Omental fat pad (tissue), 4 donors: ENCODE measurements at places on chromosomes 4 and X.

- no peak for DNase-seq
These were observed 1.9 kb downstream of the TMEM164 start for GRCh38 chrX:110004731-110005369.

- DNase-seq = no peak
These were observed 140.3 kb downstream of the FRYL start for GRCh38 chr4:48639807-48640206.

DNA sequence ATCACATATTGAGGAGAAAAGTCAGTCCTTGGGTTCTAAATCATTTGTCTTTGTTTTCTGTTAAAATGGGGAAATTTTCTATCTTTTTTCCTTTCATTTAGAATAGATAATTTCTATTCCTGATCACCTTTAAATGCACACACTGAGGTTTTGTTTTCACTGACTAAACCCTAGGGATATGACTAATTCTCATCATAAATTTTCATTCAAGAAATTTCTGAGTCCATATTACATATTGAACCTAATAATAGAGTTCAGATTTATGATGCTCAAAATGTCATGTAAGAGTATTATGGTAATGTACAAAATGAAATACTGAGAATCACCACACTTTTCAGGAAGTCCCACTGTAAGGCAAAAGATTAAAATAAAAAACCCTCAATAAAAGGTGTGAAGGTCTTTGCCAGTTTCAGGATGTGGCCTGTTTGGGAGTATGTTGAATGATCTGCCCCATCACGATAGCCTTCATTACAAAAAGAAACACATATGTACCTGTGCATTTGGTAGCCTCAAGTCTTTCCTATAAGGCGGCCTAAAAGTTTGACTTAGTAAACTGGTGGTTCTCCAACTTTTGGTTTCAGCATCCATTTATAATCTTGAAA, 49.4 kb downstream of the LEF1 start:
- DNase-seq = no peak

DNA sequence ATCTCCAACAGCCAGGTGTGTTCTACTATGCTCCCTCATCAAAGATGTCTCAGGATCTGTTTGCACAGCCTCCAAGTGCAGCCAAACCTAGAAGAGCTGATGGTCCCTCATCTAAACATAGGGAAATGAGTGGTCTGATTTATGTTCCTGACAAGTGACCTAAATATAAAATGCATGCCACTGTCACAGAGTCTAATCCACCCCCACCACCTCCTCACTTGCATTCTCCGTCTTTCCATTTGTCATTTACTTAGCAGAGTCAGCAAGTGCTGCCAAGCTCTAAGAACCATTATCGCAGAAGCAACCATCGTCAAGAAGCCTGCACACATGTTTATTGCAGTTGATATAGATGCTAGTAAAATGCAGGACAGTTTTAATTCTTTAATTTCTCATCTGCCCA, 33.1 kb upstream of the VCX3A start:
- DNase-seq = no peak

DNA sequence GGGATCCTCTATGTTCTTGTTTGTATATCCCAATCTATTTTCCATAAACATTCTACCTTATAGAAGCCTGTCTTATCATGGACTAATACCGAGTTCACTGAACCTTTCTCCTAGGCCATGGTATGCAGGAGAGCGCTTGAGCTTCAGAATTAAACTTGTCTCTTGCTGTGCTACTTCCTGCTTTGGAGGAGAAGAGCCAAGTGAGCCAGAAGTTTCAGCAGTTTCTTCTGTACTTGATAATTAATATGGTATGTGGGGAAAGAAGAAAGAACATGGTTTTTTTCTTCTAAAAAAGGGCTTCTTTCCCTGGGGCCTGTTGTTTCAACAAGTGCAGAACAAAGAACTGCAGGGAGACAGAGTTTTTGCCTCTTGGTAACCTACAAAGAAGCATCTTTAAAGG, 172.8 kb downstream of the ATG4A start:
- DNase-seq = no peak

DNA sequence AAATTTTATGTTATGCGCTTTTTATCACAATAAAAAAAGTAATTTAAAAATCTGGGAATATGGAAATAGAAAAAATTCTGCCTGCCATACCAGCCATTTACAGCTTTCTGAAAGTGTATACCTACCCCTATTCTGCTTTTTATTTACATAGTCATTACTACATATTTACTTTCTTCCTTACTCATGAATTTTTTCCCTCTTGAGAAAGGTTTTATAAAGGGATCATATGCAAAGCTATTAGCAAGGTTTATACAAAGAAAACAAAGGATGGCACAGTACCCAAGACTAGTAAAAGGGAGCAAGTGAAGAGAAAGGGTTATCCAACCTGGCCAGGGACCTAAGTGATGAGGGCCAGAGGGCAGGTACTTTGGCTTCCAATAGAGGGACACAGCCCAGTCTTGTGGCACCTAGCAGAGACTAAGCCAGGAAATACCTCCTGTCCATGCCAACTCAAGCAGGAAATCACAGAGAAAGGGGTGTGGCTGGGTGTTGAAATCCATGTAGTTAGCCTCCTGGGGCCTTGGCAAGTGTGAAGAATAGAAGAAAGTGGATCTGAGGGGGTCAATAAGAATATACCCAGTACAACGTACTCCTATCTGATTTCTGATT, 207.3 kb upstream of the VEGFC start:
- DNase-seq = no peak

GRCh38 chrX:69158166-69158980, 6.9 kb downstream of the PJA1 start:
- DNase-seq = no peak

GRCh38 chr4:13766761-13767540, 139.4 kb upstream of the BOD1L1 start:
- no peak for DNase-seq

DNA sequence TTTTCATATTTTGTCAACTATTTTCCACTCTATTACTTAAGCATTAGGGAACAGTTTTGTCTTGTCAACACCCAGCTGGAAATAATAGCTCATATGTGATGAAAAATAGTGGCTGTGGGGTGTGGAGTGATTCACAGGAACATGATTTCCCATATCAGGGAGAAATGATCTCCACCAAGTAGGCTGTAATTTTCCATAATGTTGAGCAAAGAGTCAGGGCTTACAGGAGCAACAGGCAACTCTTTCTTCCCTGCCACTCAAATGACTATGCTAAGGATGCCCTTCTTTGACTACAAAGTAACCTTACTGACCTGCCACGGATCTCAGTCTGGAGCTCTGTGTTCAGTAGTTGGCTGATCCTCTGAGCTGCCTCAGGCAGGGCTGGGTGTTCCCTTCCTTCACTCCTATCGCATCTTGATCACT, 90.0 kb upstream of the GATB start:
- no peak for DNase-seq

DNA sequence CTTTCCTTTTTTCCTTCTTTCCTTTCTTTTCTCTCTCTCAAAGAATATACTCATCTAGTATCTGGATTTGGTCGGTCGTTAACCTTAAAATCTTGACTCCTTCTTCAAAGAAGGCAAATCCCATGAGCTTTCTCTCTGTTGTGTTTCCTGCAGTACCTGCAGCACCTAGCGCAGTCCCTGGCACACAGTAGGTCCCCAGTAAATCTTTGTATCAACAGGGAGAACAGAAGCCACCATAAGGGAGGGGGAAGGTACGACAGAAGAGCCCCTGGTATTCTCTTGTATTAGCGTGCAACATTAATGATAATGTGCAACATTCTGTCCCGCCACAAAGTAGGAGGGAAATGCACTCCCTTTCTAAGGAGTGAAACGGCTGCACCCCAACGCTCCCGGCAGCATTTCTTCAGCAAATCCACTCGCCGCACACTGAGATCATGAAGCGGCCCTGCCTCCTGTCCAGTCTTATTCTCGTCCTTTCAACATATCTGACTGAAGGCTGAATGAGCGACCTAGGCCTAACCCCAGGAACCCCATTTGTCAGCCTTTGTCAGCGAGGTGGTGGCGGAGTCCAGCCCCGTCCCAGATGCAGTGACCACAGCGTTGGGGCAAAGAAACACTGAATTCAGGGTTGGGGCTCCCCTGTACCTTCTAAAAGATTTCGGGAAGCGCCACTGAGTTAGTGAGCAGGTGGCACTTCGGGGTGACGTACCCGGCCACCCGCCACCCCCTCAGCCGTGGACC, 133.7 kb downstream of the AMELX start:
- DNase-seq = no peak

- DNase-seq = no peak
These were observed 246.5 kb downstream of the PPP1R2C start for GRCh38 chrX:42531441-42531840.

DNA sequence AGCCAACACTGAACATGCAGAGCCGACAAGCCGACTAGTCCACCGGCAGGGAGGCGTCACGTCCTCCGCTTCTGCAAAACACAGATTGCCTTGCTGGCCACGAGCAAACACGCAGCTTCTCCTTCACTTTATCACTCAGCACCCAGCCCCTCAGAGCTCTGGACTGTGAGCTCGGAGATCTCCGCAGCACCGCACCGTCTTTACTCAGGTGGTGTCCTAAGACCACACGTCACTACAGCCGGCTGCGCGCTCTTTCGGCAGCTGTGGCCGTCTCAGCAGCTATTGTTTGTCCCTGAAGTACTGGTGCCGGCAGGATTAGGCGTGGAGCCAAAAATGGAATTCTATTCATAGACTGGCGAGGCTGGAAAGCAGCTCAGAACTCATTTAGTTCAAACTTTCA, 72.0 kb downstream of the FAT1 start:
- DNase-seq = no peak

- no peak for DNase-seq
These were observed 19.8 kb downstream of the BEX3 start for GRCh38 chrX:103396186-103396585.

GRCh38 chrX:110331444-110332030, 13.7 kb upstream of the AMMECR1 start:
- DNase-seq = no peak

DNA sequence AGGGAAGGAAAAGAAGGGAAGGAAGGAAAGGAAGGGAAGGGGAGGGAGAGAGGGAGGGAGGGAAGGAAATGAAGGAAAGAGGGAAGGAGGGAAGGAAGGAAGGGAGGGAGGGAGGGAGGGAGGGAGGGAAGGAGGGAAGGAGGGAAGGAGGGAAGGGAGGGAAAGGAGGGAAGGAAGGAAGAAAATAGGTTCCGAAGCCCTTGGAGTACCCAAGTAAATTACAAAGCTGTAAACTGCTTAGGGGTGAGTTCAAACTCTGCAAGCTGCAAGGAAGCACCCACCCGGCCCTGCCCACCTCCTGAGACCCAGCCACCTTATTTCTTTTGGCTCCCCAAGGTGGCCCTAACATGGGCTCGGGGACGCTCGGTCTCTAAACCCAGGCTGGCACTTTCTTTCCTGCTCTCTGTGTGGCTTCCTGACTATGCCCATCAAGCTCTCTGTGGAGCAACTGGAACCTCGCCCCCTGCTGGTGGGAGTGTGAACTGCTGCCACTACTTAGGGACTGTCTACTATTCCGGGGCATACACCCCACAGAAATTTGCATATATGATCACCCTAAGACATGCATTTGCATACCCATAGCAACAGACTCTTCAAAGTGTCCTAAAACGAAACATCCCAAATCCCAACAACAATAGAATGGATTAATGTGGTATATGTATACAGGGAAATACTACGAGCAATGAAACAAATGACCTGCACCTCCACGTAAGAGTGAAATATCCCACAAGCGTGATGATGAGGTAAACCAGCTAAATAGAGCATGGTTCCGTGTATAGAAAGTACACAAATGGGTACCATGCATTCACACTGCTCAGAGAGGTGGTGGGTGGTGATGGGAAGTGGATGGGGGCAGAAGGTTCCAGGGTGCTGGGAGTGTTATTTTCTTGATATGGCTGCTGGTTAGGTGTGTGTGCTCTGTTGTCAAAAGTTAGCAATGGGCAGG, 151.7 kb upstream of the TBL1X start:
- peak; percentile 48 for DNase-seq

DNA sequence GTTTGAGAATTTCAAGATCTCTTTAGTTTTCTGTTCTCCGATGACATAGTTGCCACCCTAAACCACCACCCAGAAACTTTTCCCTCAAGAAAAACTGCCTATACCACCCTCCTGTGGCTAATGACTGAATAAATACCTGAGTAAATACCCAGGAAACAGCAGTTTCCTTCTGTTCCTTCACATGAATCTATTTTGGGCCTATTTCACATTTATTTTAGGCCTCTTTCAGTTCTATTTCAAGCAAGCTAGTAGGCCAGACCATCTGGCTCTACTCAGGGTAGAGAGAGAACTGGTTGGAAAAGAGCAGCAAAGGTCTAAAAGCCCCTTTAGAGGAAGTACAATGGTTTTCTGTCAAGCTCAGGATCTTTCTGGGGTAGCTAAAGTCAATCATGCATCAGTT, 23.4 kb downstream of the ARHGEF9 start:
- no peak for DNase-seq

GRCh38 chr4:62408454-62408853, 1208.3 kb downstream of the ADGRL3 start:
- DNase-seq = no peak

GRCh38 chr4:121675715-121676114, 21.1 kb downstream of the ANXA5 start:
- no peak for DNase-seq

- DNase-seq = no peak
These were observed 59.7 kb downstream of the FAM184B start for GRCh38 chr4:17721496-17722355.

DNA sequence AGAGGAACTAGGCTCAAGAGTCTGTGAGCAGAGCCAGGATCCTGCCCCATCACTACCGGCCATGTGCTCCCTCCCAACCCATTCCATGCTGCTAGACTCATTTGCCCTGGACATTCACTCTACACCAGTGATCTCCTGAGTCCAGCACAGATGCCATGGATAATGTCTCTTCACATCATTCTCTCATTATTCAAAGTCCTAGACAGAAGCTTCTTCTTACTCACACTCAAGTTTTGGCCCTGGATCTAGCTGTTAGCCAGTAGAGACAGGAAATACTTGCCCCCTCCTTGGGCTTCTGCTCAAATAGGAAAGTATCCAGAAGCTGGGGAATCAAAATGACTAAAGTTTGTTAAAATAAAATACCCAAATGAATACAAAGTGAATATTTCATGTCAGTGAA, 266.8 kb upstream of the LDB2 start:
- DNase-seq = no peak

- DNase-seq = no peak
These were observed 39.2 kb upstream of the ASMTL start for GRCh38 chrX:1491851-1492349.

DNA sequence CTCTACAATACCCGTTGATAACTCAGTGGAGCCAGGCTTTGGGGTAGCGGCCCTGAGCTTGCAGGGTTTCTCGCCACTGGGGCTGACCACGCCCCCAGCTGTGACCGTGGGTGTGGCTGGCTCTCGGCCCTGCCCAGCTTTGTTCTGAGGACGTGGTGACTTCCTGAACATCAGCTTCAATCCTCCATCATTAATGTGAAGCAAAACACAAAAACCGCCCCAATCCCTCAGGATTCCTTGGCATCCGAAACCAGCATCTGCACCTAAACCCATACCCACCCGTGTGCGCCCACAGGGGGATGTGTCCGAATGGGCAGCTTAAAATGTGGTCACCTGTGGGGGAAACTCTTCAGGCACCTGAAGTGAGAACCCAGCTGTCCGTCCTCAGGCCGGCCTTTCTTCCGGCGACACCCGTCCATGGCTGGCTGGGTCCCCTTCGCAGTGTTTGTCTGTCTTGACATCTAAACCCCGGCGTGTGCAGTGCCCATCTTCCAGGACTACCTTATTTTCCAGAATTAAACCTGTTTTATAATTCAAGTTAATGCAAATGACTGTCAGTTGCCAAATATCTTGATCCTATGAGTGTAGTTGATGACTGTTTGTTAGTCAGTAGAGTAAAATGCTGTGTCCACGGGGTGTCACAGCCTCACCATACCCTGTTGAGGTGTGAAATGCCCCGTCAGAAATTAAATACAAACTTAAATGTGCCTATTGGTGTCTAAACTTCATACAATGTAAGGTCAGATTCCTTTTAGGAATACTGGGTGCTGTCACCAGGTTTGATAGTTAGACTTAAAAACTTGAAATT, 27.3 kb downstream of the NELFA start:
- no peak for DNase-seq
